NB4 (cell line): ENCODE measurements at places on chromosomes 12 and 14.

DNA sequence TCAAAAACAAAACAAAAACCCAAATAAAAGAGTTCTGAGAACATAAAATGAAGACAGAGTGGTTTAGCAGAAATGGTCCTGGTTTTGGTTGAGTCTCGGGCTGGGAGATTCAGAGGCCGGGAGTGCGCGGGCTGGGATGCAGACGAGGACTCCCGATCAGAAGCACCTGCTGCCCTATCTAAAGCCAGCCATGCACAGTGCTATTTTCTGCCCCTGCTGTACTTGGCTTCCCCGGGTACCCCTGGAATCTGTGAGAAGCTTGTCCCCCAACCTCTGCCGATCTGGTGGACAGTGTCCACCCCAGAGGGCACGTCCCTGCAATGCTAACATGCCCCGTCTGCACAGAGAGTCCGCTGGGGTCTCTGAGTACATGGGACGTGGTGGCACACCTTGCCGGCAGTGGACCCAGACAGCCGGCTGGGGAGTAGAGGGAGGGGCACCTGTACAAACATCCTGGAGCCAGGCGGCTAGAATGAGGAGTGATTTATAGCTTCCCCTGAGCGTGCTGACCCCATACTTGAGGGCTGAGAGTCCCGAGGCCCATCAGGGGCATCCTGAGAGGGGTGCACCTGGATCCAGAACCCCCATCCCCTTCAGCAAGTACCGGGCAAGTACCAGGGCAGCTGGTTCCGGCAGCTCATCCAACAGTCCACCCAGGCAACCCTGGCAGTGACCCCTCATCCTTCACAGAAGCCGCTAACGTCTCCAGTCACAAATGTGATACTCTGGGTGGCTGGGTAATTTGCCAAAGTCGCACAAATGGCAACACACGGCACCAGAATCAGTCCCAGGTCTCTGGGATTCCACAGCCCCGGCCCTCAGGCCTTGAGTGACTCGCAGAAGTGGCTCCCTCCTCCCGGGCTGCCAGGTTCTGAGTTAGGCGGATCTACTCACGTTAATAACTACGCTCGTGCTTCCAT lies 37.1 kb downstream of the CHGA start:
- DNase-seq = no peak

- no peak for DNase-seq
Observed at GRCh38 chr12:65016881-65017650, 104.0 kb downstream of the WIF1 start.

DNA sequence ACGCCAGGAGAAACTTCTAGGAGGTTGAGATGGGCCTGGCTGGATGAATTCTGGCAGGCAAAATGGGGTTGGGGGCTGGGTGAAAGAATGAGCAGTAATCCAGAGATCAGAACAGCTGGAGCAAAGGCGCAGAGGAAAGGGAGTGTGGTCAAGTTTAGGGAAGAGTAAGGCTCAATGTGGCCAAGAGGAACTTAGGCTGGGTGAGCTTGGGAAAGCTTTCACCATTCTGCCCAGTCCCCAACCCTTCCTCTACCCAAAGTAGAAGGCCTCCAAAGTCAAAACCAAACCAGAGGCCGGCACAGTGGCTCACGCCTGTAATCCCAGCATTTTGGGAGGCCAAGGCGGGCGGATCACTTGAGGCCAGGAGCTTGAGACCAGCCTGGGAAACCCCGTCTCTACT lies 10.2 kb upstream of the RABGGTA start:
- no peak for DNase-seq

DNA sequence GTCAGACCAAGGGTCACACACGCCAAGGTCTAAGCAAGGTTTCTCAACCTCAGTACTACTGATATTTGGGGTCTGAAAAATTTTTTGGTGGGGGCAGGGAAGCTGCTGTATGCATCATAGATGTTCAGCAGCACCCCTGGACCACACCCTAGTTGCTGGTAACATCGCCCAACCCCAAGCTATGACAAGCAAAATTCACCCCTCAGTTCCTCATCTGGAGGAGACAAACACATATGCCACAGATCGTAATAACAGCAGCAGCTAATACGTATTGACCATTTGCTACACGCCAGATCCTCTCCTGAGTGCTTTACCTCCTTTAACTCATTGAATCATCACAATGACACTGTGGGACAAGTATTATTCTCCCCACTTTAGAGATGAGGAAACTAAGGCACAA lies 46.4 kb downstream of the ACTN1 start:
- DNase-seq = no peak

DNA sequence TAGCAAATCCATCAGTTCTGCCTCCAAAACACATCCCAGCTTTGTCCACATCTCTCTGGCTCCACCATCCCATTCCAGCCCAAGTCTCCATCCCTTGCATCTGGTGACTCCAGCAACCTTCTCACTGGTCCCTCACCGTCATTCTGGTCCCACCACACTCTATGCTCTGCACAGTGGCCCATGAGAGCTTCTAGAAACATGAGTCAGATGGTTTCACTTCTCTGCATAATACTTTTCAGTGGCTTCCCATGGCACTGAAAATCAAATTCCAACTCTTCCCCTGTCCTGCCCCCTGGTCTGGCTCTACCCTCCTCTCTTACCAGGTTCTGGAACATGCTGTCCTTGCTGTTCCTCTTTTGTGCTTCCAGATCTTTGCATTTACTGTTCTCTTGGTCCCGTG lies 17.2 kb upstream of the C12orf76 start:
- no peak for DNase-seq
